ENCODE measurements at places on chromosomes 2 and 18.

DNA sequence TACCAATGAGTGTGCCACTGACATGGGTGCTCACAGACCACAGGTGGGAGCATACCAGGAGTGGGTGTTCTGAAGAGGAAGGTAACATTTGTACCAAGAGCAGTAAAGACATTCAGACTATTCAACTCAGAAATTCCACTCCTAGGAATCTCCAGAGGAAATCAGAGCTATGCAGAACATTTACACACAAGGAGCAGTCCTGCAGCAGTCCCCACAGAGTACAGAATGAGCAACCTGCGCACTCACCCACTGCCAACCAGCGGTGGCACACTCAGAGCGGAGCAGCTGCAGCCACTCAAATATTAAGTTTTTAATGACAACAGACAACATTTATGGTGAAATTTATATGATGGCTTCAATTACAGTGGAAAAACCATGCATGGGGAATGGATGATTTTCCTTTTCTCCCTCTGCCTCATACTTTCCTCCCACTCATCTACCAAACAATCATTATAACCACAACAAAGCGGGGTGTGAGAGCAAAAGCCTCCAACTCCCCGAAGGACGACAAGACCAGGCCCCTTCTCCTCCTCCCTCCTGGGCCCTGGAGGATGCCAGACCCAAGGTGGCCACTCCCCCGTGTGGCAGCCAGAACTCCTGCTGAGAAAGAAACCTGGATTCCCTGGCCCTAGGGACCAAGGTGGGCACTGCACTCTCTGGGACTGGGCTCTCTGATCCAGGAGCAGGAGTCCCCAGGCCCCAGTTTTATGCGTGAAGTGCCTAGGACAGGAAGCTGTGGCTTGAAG, 5.4 kb downstream of the HS6ST1 start:
- DNase-seq, result no peak

- DNase-seq, result no peak
These were observed 145.7 kb downstream of the CERS6 start for GRCh38 chr2:168601741-168602140.

- DNase-seq, result peak; percentile 2
These were observed 525.6 kb downstream of the MBD2 start for GRCh38 chr18:53698907-53699306.

GRCh38 chr2:12048550-12048949, 302.1 kb downstream of the LPIN1 start:
- no peak for DNase-seq
